Type B pancreatic cell (in vitro differentiated cells): ENCODE measurements at places on chromosomes 5 and 9. TPM values are rescaled to one million over a fixed set of nuclear protein-coding genes. Genes with fewer than 3 reads are reported as not detected.

CARD9 gene
- 2.0 and 2.6 TPM in 2 replicates for total RNA-seq

DNA sequence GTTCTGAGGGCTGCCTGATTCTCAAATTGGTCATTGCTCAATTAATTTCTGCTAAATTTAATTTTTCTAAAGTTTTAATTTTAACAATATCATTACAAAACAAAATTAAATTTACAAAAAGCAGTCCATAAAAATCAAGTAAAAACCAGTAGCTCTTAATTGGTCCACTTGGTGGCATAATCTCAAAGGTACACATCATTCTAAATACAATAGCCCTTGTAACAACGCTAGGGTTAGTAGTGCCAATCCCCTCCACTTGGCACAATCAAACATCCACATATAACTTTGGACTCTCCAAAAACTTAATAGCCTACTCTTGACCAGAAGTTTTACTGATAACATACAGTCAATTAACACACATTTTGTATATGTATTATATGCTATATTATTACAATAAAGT lies 1.9 kb upstream of the NDUFB6 start:
- no peak for DNase-seq

DNA sequence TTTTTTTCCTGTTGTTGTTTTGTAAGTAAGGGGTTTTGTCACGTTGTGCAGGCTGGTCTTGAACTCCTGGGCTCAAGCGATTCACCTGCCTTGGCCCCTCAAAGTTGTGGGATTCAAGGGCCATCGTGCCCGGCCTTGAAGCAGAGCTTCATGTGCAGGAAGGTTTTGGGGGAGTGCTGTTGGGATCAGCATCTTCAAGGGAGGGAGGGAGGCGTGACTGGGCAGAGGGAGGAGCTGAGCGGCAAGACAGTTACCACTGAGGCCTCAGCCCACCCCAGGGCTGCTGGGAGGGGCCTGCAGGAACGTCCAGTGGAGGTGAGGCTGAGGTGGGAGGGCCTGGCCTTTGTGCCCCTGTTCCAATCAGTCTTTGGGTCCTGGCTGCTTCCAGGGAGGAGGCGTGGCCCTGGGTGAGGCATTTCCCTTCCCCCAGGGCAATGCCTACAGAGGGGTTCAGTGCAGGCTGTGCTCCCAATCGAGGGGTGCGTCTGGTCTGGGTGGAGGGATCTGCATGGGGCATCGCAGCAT lies 21.4 kb downstream of the OR2V1 start:
- DNase-seq, result peak; percentile 63

- DNase-seq, result no peak
Measured at GRCh38 chr9:116541402-116541801, 145.7 kb upstream of the TRIM32 start.

- no peak for DNase-seq
Measured at GRCh38 chr5:107808671-107809137, 138.0 kb upstream of the EFNA5 start.

- no peak for DNase-seq
Measured at GRCh38 chr5:167701051-167701450, 590.4 kb upstream of the WWC1 start.
